NCI-H526 treated with DMSO at 0.1 percent for 48 hours (cell line): ENCODE measurements at places on chromosomes 3 and 15.

DNA sequence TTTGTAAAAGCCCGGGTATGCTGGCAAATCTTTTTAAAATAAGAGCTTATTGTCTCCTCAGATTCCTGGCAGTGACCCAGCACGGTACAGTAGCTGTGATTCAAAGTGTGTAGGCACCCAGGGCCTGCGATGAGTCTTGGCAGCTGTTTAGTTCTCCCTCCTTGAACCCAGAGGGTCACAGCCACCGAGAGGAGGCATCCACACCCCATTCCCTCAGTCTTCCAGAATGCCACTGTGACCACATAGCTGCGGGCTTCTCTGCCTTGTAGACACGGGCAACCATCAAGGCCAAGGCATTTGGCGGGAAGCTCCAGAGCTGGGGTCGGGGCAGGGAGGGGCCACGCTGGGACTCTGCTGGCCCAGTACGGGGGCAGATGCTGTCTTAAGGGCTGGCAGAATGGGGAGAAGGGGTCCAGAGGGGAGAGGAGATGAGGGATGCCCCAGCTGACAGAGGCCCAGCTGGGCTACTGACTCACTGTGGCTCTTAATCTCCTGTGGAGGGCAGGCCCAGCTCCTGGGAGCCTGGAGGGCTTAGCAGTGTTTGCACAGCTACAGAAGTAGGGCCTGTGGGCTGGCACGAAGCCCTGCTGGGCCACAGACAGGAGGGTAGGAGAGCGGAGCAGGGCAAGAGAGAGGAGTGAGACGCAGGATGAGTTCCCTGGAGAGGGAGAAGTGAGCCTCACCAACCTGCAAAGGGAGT, 68.8 kb upstream of the DLG1 start:
- no peak for DNase-seq

- peak; percentile 69 for DNase-seq
These were observed 1.1 kb upstream of the EPHA6 start for GRCh38 chr3:96813134-96813819.

DNA sequence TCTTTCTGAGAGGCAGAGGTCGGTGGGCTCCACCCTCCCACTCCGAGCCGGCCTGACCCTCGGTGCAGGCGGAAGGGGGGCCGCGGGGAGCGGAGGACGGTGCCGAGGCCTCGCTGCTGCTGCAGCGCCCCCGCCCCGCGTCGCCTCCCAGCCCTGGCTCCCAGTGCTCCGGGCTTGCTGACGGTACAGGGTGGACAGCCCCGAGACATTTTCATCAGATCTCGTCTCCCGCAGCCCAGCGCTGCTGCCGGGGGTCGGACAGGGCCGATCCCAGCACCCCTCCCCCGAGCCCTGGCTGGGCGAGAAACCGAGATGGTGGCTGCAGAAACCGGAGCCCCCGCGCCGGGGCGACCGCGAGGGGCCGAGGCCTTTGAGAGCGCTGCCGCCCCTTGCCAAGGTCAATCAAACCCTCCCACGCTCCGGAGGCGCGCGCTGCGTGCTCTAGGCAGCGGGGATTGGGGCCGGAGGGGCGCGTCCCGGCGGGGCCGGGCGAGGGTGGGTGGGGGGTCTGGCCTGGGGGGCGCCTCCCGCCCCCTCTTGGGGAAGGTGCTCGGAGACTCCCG, 42.5 kb downstream of the EPHB3 start:
- DNase-seq: peak; percentile 34

- no peak for DNase-seq
These were observed 505.1 kb downstream of the FHIT start for GRCh38 chr3:60746043-60746638.

DNA sequence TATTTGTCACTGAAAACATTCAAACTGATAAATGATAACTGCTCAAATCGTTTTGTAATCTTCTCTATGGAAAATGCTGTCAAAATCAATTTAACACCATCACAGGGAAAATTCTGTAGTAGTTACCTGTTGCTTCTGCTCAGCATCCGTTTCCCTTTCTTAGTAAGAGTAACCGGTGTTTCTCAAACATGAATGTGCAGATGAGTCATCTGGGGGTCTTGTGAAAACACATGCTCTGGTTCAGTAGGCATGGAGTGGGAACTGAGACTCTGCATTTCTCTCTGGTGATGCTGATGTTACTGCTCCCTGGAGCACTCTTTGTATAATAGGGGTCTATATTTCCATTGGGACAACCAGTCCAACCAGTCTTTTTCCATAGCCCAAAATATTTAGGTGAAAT, 145.1 kb downstream of the SEMA6D start:
- DNase-seq: no peak

DNA sequence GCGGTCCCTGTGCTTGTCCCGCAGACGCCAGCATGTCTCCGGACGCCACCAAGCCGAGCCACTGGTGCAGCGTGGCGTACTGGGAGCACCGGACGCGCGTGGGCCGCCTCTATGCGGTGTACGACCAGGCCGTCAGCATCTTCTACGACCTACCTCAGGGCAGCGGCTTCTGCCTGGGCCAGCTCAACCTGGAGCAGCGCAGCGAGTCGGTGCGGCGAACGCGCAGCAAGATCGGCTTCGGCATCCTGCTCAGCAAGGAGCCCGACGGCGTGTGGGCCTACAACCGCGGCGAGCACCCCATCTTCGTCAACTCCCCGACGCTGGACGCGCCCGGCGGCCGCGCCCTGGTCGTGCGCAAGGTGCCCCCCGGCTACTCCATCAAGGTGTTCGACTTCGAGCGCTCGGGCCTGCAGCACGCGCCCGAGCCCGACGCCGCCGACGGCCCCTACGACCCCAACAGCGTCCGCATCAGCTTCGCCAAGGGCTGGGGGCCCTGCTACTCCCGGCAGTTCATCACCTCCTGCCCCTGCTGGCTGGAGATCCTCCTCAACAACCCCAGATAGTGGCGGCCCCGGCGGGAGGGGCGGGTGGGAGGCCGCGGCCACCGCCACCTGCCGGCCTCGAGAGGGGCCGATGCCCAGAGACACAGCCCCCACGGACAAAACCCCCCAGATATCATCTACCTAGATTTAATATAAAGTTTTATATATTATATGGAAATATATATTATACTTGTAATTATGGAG, 79.1 kb downstream of the SMAD6 start:
- no peak for DNase-seq

- no peak for DNase-seq
These were observed 20.2 kb upstream of the MITF start for GRCh38 chr3:69718866-69719586.

DNA sequence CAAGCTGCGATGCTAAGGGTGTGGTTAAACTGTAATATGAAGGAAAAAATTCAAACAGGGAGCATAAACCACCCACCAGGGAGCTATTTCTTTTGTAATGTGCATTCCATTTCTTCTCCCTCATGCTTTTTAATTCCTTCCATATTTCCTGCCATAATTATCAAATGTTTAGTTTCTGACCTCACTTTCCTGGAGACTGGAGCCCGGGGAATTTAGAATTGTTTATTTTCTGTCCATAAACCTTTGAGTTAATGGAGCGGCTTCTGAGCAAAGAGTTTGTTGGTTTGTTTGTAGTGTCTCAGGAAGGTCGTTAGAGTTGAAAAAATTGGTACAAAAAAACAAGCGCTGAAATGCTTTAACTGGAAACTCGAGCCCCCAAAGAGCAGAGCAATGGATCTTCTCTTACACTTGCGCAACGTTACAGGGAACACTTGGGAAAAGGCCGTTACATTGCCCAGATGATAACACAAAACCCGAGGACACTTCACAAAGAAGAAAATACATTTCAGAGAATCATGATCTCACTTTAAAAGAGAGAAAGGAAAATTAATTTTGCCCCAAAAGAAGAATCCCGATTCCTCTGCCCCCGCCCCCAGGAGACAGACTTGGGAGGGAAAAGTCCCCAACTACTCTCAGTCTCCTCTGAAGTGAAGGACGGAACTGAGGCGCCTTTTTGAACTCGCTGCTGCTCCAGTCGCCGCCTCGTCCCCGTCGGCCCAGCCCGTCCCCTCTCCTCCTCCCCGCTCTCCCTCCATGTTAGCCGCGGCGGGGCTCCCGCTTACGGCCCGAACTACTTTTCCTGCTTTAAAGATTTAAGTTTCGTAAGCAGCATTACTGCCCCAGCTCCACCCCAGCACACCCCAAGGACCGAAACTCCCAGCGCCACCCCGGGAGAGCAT, 842 bp downstream of the FSTL1 start:
- peak; percentile 23 for DNase-seq

DNA sequence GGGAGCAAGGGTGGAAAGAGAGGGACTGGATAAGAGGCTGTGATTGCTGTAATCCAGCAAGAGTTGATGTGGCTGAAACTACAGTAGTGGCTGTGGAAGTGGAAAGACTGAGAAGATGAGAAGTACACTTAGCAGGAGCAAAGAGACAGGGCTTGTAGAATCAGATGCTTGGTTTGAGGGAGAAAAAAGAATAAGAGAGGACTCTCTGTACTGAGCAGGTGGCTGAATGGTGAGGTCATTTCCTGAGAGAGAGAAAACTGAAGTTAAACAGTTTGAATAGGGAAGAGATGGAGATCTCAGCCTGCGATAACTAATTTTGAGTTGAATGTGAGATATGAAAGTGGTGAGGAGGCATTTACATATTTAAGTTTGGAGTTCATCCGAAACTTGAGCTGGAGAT, 95.8 kb upstream of the SLC25A36 start:
- DNase-seq: no peak

GRCh38 chr3:108287146-108287545, 9.2 kb upstream of the HHLA2 start:
- no peak for DNase-seq

- no peak for DNase-seq
These were observed 232.4 kb downstream of the RBMS3 start for GRCh38 chr3:29513236-29513635.

GRCh38 chr3:37967260-37967881, 23.2 kb upstream of the VILL start:
- DNase-seq: no peak

- no peak for DNase-seq
These were observed 140.9 kb downstream of the ADAMTS9 start for GRCh38 chr3:64546856-64547255.
